MG63 (cell line): ENCODE measurements at places on chromosomes 12 and 14. TPM values are rescaled to one million over a fixed set of nuclear protein-coding genes. Genes with fewer than 3 reads are reported as not detected.

DNA sequence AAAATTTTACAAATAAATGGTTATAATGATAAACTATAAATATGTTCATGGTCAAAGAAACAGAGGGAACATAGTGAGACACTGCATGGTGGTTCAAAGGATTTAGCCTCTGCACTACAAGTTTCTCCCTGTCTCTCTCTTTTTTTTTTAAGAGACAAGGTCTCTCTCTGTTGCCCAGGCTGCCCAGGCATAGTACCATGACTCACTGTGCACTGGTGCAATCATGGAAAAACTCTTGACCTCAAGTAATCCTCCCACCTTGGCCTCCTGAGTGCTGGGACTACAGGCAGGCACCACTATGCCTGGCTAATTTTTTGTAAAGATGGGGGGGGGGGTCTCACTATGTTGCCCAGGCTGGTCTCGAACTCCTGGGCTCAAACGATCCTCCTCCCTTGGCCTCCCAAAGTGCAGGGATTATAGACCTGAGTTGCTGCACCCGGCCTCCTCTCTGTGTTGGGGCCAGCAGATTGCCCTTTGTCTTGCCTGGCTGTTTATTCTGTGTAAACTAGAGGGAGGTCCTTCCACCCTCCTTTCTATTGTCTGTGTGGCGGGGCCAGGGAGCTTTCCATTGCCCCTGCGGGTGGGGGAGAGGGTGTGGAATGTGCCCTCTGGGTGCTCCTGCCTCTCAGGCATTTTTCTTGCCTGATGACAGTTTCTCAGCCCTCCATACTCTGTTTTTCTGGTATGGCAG is 22.1 kb downstream of the MTHFD1 start:
- DNase-seq, result peak; percentile 38

DNA sequence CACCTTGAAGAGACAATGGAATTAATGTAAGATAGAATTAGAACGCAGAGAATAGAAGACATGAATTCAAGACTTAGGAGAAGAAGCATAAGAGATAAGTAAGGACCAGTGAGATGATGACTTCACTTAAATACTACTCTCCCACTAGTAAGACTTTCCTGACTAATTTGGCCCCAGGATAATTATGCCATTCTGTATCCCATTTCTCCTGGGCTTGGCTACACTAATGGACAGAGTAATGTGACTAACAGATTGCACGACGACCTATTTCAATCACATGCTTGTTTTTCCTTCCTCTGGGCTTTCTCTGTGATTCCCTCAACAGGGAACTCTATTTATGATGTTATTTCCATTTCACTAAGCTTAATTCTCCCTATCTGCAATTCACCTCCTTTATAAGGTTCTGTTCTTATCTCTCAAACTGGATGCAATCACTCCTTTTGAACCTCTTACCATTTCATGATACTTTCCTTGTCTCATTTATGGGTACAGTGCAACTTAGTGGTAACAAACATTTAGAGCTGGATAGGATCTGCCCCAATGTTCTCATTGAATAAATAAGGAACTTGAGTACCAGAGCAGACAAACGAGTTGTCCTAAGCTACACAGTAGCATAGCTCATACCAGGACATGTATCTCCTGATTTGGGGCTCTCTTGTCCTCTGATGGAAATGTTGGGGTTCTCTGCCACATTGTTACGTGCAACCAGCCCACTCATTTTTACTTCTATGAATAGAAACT is 102.7 kb downstream of the BTG1 start:
- DNase-seq, result no peak

GRCh38 chr12:106309671-106310505 is 7.4 kb downstream of the TCP11L2 start:
- no peak for DNase-seq

- DNase-seq, result peak; percentile 12
These were observed 3.0 kb downstream of the ZBTB1 start for GRCh38 chr14:64507376-64508156.

- no peak for DNase-seq
These were observed 92.5 kb upstream of the GZMB start for GRCh38 chr14:24726480-24726879.

DNA sequence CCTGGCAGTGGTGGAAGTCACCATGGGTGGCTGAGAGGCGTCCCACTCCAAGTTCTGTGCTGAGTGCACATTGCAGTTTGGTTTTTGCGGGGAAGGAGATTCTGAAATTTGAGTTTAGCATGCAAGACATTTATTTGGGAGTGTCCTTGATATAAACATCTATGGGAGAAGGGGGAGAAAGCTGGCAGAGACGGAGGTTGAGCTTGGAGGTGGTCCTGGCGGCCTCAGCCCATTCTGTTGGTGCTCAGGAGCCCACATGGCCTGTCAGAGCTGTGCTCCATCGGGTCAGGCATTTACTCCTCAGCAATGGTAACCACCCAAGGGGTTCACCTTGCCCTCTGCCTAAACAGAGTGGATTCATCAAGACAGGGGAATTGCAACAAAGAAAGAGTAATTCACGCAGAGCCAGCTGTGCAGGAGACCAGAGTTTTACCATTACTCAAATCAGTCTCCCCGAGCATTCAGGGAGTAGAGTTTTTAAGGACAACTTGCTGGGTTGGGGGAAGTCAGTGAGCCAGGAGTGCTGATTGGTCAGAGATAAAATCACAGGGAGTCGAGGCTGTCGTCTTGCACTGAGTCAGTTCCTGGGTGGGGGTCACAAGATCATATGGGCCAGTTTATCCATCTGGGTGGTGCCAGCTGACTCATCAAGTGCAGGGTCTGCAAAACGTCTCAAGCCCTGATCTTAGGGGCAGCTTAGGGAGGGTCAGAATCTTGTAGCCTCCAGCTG is 323.3 kb upstream of the TMEM132C start:
- DNase-seq, result peak; percentile 33

DNA sequence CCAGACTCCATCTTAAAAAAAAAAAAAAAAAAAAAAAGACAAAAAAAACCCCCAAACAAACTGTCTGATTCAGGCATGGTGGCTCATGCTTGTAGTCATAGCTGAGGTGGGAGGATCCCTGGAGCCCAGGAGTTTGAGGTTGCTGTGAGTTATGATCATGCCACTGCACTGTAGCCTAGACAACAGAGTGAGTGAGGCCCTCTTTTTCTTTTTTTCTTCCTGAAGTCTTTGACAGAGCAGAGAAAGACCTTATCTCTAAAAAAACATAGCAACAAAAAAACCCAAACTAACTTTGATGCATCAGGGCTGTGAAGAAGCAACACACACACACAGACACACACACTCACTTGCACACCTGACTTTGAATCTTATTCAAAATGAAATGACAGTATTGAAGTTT is 7.7 kb upstream of the AMN1 start:
- DNase-seq, result peak; percentile 59

The LGR5 gene
- total RNA-seq, result not detected in 2 replicates

The SERPINA12 gene
- not detected in 2 replicates for total RNA-seq

The BCDIN3D gene
- 1.8 and 5.8 TPM in 2 replicates for total RNA-seq

The PLEKHA5 gene
- total RNA-seq, result 4.6 and 8.8 TPM in 2 replicates
